Activated CD4-positive, alpha-beta T cell treated with anti-CD3 and anti-CD28 coated beads, Interleukin-2, amount 50 U/mL, for 1 hour (primary cell): ENCODE measurements at places on chromosomes 7 and 10.

GRCh38 chr7:112206991-112207592, 597 bp downstream of the ZNF277 start:
- DNase-seq = no peak

DNA sequence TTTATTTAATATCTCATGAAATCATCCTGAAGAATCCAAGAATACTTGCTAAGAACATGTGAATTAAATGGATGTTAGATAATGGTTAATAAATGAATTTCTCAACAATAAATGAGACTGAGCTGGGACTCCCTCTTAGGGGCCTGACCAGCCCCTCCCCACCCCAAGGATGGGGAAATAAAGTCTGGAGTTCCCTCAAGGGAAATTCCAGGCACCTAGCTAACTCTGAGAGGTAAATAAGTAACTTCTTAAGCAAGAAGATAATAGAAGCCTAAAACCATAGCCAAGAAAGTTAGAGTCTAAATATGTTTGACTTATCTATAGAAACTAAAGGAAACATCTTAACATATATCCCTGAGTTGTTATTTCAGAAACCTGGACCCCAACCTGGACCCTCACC, 32.2 kb upstream of the PPP1R9A start:
- no peak for DNase-seq

DNA sequence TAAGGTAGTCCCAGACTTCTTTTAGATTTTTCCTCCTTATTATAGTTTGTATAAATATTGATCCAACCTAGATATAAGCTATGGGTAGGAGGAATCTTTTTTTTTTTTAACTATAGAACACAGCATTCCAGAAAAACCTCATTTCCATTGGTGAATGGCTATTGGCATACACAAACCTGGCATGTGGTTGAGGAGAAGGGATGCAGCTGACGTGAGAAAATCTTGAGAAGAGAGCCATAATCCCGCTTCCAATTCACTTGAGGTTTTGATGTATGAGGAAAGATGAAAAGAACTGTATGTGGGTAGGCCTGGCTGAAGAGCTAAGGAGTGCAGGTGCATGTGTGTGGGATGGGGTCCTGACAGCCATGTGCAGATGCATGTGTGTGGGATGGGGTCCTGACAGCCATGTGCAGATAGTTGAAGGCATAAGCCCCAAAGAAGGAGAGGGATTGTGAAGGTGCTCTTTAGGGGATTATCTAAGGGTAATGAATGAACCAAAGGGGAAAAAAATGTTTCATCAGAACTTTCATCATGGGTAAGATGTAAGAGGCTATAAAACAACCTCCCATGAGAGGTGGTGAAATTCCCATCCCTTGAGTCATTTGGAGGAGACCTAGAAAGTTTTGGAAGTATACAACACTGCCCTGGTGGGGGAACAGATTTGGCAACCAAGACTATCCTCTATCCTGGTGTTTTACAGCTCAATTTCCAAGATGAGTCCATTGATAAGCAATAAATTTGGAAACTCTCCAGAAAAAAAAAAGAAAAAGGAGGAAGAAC, 3.8 kb upstream of the PKD2L1 start:
- no peak for DNase-seq

DNA sequence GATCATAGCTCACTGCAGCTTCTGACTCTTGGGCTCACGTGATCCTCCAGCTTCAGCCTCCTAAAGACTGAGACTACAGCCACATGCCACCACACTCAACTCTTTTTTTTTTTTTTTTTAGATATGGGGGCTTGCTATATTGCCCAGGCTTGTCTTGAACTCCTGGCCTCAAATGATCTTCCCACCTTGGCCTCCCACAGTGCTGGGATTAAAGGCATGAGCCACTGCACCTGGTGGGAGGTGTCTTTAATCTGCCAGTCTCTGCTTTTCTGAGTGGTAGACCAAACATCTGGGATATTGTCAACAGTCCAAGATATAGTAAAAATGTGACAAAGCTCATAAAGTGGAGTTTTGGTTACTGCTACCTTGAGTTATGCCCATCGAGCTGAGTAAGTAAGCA, 104.9 kb upstream of the FOXP2 start:
- no peak for DNase-seq

GRCh38 chr10:70671619-70672164, 614 bp upstream of the ADAMTS14 start:
- no peak for DNase-seq

DNA sequence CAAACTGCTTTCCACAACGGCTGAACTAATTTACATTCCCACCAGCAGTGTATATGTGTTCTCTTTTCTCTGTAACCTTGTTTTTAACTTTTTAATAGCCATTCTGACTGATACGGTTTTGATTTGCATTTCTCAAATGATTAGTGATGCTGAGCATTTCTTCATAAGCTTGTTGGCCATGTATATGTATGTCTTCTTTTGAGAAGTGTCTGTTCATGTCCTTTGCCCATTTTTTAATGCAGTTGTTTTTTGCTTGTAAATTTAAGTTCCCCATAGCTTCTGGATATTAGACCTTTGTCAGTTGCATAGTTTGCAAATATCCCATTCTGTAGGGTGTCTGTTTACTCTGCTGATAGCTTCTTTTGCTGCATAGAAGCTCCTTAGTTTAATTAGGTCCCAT, 6.1 kb downstream of the ZNF786 start:
- no peak for DNase-seq

GRCh38 chr7:93115796-93116195, 2.0 kb downstream of the SAMD9 start:
- DNase-seq = no peak

DNA sequence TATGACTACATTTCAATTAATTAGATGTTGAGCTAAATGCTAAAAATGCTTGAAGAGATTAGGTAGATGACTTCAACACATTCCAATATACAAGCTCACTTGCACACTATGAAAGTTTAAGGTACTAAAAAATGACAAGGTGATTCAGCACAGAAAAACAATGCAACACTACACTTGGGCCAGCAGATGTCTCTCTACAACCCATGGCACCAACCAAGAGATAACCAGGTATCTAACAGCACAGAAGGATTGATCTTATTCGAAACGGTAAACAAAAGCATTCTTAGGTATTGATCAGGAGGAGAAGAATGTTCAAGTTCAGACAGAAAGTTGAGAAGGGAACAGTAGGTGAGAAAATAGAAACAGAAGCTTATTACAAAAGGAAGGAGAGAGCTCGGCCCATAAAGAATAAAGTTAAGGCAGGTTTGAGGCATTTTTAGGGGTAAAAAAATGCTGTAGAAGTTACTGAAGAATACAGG, 248.2 kb upstream of the KLF14 start:
- DNase-seq = no peak

DNA sequence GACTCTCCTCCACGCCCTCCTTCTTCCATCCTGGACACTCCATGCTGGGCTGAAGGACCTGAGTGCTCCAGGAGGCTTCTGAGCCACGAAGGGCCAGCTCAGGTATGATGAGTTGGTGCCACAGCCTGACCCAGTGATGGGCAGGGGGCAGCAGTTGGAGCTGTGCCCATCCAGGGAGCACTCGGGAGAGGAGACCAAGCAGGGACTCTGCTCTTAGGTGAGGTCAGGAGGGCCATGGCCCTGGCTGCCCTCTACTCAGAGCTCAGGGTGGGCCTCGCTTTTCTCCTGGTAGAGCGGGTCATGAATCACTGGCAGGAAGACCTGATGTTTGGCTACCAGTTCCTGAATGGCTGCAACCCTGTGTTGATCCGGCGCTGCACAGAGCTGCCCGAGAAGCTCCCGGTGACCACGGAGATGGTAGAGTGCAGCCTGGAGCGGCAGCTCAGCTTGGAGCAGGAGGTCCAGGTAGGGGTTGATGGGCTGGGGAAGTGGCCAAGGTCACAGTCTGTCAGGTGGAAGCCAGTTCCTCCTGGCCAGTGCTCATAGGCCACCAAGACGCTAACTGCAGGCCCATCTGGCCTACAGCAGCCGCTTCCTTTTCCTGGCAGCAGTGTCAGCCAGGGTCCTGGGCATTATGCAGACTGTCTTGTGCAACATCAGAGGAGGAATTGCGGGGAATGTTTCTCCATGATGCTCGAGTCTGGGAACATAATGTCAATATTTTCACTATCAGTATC, 50.8 kb downstream of the ALOX5 start:
- DNase-seq = no peak

- peak; percentile 10 for DNase-seq
Measured at GRCh38 chr10:113704637-113705343, 25.1 kb downstream of the CASP7 start.

GRCh38 chr7:70384024-70384423, 747.9 kb upstream of the GALNT17 start:
- no peak for DNase-seq

DNA sequence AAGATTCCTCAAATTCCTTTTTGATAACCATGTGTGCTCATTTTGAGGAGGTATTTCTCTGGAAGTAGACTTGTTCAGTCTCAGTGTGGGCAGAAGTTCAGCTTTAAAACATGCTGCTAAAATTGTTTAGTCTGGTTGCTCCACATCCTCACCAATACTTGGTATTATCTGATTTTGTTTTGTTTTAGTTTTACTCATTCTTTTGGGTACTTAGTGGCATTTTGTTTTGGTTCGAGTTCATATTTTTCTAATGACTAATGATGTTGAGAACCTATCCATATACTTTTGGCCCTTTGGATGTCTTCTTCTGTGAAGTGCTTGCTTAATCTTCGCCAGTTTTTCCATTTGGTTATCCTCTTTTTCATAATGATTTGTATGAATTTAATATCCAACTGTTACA, 694.2 kb upstream of the FZD8 start:
- DNase-seq = no peak

DNA sequence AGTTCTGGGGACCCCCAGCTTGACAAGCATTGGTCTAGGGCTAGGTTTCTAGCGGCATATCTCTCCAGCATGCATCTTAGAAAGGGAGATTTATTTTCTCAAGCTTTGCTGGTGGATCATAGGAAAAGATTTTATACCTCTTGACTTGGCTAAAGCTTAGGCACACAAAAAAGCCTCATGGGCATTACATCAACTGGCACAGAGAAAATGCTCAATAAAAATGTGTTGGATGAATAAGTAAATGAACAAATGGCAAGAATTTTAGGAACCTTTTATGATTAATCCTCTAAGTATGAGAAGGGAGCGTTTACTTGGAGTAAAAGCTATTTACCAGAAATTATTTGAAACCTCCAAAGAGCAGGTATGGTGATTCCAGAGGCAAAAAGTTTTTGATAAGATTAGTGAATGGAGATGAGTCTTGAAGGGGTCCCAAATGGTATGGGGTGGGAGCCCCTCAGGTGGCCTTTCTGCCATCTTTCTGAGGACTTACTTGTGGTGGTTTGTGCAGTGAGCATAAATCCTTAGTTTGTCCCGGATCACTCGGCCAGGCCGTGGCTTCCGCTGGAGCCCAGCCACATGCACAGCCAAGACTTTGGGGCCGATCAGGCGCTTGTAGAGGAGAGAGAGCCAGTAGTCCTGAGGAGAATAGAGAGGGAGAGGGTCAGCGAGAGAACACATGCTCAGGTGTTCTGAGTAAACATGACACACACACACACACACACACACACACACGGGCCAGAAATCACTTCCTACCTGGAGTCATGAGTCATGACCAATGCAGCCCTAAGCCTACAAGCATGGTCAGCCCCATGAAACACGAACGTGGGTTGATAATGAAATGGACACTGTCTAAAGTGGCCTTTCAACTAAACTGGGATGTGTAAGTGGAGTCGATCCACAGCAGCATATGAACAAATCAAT, 43.1 kb upstream of the HPS1 start:
- no peak for DNase-seq

DNA sequence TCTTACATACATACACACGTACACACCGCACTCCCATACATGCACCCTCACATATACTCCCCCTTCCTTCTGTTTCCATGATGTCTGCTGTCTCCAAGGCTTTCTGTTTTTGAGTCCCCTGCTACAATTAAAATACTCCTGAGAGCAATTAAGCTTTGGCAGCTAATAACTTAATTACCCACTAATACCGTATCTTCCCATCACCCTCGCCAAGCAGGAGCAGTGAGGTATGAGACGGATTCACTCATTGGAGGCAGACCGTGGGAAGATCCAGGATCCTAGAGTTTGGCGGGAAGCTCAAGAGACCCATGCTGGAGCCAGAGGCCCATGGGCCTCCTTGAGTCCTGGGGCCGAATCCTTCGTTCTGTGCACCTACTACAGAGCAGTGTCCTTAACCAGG, 1.7 kb upstream of the CALN1 start:
- no peak for DNase-seq

DNA sequence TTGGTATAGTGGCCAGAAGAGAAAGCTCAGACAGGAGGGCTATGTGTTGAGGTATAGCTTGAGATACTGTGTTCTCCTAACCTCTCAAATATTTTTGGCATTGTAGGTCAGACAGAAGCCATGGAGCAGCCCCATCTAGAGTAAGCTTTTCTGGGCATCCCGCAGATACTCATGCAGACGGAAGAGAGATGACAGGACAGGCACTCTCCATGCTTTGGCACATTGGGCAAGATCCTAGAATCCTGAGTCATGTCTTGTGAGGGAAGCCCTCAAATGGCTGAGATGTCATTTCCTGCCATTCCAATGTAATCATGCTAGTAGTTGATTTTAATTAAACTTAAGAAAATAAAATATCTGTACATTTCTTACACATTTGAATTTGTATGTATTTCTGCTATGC, 16.8 kb upstream of the KIF20B start:
- DNase-seq = no peak

DNA sequence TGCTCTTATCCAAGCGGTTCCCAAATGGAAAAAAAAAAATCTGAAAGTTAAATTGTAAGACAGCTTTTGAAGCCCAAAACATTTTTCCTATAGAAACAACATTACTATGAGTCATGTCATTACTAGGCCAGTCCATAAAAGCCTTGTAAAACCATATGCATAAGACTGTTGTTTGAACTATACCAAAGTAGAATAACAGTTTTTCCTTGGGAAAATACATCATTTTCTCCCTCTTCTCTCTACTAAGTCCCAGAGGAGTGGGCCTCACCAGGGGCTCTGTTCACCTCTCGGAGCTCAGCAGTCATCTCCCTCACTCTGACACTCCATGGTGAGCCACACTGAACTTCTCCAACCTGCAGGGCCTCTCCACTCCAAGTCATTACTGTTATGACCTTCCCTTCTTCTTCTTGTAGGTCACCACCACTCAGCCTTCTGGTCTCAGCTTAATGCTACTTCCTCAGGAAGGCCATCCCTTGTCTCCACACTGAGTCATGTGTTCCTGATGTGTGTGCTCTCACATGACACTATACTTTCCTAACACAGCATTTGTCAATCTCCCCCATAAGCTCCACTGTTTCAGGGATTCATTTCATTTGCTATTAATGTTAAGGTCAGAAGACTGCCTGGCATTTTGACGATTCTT, 32.5 kb downstream of the ZNF438 start:
- no peak for DNase-seq

GRCh38 chr10:65845916-65846315, 1079.9 kb upstream of the LRRTM3 start:
- no peak for DNase-seq

- no peak for DNase-seq
Measured at GRCh38 chr7:36175886-36176285, 22.8 kb downstream of the EEPD1 start.

DNA sequence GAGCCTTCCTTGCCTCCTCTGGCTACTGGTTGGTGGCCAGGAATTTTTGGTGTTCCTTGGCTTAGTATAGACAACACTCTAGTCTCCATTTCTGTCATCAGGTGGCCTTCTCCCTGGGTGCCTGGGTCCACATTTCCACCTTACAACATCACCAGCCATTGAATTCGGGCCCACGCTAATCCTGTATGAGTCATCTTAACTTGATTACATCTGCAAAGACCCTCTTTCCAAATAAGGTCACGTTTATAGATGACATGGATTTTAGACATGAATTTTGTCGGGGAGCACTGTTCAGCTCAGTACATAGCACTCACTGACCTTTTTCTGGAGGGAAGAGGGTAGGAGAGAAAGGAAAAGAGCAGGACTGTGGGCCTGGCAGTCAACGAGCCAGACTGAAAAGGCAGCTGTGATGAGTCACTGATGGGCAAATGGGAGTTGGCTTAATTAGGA, 39.4 kb downstream of the MMRN2 start:
- DNase-seq = no peak
